ENCODE measurements at places on chromosomes 6 and 20.
A peak's percentile ranks its signal among the peaks of the same experiment; 100 is the strongest.

DNA sequence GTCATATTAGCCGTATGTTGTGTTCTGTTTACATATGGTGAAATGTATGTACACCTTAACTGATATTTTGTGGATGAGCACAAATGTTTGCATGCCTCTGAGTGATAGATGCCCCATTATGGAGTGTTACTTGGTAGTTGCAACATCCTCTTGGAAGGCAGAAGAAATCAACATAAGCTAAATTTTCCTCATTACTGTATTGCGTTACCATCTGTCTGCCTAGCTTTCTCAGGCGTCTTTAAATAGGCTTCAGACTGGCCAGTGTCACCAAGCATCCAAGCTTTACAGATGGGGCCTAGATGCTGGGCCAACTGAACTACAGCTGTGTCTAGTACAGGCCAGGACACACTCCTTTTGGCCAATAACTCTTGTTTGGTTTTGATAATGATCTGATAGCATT, 250.6 kb downstream of the SAMD5 start:
- no peak for DNase-seq

DNA sequence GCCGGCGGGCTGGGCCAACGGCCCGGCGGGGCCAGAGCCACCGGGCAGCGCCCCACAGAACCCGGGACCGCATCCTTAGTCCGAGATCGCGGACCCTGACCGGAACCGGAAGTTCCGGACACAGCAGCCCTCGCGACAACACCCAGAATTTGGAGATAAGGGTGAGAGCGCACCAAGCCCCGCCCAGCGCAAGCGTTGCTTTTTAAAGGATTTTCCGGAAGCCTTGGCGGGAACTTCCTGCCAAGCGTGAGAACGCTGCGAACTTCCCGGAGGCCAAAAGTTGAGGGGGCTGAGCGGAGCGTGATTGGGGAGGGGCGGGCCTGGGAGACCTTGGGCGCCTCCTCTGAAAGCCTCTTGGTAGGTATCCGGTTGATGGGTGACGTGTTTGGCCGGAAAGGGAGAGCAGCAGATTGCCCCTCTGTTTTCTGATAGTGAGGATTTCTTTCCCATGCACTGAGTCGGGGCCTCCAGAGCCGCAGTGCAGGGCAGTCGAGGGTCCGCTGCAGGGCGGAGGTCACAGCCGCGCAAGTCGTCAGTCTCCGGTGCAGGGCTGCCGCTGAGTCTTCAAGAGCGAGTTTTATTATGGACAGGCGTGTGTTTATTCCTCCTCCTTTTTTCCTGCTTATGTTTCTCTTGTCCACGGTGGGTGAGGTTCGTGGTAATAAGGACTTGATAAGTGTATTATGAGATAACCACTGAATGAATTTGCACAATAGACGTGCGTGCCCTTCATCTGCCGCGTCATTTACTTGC, at the start of gene MTRF1L:
TSS of gene MTRF1L (minus strand) at position 97 of the 753 bp plus-strand sequence. CDS start at position 73, 24 bp downstream.
- DNase-seq, result peak; percentile 97

DNA sequence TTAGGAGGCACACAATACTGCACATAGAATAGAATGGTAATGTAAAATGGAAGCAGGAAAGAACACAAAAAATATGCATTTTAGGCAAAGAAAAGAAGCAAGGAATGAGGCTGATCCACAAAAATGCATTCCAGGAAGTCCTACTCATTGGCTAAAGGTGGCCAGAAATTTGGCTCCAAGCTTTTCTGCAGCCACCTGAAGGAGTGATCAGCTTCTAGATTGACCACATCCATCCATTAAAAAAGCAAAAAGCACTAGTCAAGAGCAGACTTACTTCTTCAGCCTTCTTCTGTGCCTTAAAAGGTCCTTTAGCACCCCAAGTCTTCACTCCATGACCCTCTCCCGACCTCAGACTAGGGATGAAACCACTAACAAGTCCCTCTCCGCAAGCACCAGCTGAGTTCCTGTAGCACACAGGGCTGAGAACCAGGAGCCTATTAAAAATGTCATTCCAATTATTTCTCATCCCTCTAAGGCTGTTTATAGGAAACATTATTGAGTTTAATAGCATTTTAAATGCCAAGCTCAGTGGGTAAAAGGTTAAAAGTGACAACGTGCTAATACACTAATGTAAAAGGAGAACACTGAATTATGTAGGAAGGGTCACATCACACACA, 36.5 kb downstream of the TRAM2 start:
- DNase-seq, result no peak

DNA sequence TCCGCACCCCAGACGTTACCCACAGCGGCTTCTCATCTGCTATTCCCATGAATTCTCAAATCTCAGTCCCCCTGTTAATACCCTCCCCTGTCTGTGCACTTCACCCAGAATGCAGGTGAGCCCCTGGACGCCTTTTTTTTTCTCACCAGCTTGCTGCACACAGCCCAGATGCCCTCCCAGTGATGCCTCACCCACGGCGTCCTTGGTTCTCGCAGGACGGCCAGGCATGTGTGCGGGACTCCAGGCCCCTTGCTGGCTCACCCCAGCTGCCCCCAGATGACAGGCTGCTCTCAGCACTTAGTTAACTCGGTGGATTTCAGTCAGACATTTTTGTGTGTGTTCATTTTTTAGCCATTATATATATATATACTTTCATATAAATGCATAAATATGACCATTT, 25.4 kb upstream of the PI16 start:
- no peak for DNase-seq

DNA sequence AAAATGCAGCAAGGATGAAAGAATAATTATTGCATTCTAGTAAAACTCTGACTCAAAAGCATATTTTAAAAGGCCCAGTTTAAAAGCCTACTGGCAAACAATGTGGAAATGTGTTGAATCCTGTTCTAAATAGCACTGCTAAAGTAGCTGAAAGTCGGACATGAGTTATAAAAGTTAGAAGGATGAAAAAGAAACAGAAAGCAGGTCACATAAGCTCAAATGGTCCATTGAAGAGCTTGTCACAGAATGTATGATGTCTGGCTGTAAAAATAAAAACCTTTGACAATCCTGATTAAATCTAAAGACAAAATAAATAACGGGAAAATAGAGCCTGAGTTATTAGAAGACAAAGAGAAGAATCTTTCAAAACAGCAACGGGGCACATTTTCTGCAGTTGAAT, 218.6 kb upstream of the UFL1 start:
- no peak for DNase-seq

DNA sequence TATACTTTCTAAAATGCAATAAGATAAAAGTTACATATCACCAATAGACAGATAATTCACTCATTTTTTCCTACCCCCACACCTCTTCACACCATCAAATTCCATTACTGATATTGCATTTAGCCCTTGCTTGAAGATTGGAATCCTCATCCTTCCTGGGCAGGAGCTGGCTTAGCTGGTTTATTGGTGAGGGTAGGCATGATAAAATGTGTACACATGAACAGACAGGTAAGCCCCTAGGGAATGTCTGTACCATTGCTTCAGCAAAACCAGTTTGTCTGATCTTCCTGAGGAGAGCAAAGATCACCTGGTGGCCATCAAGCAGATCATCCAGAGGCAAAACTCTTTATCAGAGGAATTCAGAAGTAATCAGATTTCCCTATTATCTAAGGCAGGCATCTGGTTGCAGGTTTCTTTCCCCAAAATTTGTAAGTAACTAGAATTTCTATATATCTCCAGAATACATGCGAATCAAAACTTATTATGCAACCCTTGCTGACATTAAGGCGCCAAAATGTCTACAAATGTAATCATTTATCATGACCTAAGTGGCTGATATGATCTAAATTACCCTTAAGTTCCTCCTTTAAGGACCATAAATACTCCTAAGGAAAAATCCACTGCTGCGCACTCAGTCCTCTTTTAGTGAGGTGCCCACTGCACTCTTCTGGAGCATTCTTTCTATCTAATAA, 6.6 kb upstream of the FABP7 start:
- peak; percentile 83 for DNase-seq

GRCh38 chr6:41972826-41973225, 31.2 kb upstream of the CCND3 start:
- no peak for DNase-seq

DNA sequence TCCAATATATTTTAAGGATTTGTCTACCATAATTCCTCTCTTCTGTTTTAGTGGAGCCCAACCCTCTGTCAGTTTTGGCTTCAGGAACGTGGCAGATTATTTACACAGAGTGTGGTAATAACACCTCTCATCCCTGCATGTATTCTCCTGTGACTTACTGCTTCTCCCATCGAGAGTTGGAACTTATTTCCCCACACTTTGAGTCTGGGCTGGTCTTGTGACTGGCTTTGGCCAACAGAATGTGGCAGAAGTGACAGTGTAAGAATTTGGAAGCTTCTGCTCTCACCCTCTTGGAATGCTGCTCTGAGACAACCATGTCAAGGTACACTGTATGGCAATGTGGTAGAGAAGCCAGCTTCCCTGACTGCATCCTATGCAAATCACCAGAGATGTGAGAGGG, 407.7 kb downstream of the EPM2A start:
- no peak for DNase-seq

GRCh38 chr20:48482790-48483189, 345.0 kb downstream of the PREX1 start:
- DNase-seq, result no peak

DNA sequence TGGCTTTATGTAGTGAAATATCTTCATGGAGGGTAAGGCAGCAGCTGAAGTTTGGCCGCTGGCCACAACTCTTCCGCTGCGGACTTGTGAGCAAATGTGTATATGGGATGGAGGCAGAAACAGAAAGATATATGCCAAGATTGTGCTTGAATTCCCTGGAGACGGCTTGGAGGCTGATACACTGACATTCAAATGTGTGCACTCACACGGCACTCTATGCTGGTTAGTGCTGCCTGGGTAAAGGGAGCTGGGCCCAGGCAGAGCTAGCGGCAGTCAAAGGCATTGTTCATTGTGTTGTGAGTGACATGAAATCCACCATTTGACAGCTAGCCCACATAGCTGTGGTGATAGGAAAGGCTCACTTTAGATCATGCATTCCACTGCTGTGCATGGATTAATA, 202.7 kb downstream of the CLIC5 start:
- no peak for DNase-seq

DNA sequence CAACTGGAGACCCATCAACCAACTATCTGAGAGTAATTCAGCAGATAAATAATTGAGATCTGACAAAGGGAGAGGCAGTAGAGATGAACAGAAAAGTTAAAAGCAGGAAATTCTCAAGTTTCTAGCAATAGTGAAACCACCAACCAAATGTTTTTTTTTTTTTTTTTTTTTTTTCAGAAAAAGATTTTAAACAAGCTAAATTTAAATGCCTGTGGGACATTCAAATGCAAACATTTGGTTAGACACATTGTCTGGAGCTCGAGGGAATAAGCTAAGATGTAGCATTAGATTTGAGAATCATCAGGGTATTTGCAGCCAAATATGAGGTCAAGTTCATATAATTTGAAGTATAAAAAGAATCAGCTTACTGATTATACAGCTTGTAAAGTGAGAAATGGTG, 16.4 kb downstream of the RANBP9 start:
- no peak for DNase-seq

- no peak for DNase-seq
Observed at GRCh38 chr20:2331106-2331505, 35.3 kb downstream of the TGM3 start.
